ENCODE measurements at places on chromosomes 4 and X.

GRCh38 chr4:151215295-151215694 lies 61.7 kb upstream of the PRSS48 start:
- no peak for DNase-seq

DNA sequence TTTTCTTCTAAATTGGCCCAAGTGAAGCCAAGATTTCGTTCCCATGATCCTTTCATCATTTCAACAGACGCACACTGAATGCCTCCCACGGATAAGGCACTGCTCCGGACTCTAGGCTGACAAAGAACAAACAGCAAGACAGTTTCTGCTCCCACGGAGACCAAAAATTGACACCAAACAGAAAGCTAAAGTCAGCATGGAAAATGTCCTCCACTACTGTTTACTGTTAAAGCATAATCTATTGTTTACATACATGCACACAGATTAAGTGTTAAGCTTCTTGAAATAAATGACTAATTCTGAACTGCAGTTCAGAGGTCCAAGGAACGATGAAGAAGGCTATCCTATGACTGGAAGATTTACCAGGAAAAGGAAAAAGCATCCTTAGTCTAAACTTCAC lies 199.6 kb downstream of the AASDH start:
- DNase-seq = no peak

DNA sequence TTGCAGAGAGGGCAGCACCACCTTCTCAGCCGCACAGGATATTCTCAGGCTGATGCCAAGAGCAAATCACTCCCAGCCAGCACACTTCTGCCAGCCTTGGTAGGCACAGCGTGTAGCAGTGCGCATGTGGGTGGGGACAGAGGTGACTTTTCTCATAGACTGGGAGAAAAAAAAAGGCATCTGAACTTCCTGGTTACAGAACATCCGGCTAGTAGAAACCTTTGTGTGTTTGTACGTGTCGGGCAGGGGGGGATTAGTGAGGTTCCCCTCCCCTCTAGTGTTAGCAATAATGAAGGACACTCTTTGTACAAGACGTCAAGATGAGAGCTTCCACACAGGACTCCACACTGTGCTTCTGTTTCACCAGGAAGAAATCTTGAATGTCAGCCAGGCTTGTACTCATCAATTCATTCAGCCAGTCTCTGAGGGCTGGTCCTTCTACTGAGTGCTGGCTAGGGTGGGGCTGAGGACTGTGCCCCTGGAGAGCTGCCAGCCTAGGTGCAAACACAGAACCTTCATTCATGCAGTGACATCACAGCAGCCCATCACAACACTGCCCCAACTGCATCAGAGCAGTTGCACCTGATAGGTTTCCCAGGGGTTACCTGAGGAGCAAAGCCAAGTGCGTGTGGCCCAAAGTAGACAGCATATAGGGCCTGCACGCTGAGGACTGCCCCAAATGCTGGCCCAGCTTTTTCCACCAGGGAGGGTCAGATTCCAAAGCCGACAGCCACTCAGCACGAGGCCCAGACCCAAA lies 34.7 kb downstream of the SLC25A5 start:
- DNase-seq = no peak

DNA sequence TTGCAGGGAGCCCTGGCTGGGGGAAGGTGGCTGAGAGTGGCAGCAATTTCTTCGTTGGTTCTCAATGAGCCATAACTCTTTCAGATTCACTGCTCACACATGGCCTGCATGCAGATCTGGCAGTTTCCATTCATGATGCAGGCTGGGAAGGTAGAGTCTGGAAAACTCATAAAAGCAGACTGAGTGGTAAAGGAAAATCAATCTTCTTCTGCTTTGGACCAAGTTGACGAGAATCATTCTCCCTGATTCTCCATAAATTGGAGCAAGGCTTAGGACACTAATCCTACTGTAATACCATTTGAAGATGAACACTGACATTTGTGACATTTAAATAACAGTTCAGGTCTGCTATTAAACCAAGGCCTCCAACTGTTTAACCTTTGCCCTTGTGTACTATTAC lies 35.3 kb upstream of the HAND2 start:
- DNase-seq = no peak

- no peak for DNase-seq
These were observed 24.0 kb downstream of the RBMX start for GRCh38 chrX:136856551-136856950.

DNA sequence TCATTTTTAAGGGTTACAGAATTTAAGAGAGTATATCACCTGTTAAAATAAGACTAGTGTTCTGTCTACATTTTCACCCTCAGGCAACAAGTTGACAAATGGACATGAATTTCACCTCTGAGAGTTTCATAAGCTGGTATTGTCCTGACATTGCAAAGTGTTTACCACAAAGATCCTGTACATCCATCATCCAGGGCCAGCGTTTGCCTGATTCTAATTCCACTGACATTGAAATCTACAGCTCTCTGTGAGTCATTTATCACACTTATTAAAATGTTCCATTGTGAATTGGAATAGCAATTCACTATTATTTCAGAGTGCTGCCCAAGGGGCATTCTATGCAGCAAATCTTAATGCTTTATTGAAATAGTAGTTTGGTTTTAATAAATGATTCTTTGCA lies 1499.4 kb upstream of the PCDH7 start:
- no peak for DNase-seq

GRCh38 chr4:70728091-70728490 lies 6.3 kb downstream of the RUFY3 start:
- DNase-seq = no peak

GRCh38 chrX:108312957-108313356 lies 125.3 kb downstream of the COL4A6 start:
- no peak for DNase-seq

DNA sequence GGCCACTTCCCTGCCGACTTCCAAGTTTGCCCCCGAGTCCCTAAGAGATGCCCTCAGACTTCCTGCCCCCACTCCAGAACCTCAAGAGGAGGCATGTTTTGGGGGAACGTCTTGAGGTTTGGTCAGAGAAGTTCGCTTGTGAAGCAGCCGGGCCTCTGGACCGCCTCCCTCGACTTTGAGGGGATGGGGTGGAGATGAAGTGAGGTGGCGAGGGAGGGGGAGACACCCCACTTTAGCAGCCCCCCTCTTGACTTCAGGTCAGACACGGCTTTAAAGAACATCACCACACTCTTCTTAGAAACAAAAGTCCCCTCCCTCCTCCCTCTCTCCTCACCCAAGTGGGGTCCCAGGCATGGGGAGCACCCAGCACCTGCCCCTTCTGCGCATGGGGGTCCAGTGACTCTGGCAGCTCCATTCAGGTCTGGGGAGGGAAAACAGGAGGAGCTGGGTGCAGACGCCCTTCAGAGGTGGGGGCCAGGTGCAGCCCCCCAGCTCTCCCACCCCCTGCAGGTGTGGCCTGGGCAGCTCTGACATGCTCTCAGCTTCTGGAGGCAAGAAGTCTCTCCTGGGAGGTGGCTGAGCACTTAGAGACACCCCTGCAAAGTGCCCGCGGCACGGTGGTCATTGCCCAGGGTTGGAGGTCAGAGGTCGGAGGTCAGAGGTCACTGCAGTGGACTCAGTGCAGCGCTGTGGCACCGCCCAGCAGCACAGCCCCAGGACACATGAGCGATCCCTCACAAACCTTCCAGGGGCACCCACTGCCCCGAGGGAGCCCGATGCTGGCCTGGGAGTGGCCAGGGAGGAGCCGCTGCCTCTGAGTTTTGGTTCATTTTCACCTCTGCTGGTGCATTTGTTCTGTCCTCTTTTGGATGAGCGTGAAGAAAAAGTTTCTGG lies 108.8 kb downstream of the CPZ start:
- no peak for DNase-seq

Data from activated CD8-positive, alpha-beta memory T cell treated with anti-CD3 and anti-CD28 coated beads for 4 hours (primary cell).